ENCODE measurements at places on chromosomes 6 and 20.

DNA sequence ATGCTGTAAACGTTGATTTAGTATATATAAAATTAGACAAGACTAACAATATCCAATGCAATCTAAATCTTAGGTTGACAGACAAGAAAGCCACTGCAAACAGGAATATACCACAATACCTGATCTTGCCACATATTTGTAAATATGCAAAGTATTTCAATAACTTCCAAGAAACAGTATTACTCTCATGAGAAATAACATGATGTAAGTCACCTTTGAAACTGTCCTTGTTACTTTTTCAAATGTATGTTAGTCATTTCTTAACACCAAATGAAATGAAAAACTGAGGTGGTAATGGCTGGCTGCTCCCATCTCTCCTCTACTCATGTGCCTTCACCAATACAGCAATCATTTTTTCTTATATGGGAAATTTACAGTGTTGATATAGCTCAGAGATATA, 118.7 kb downstream of the ATG5 start:
- DNase-seq: no peak

DNA sequence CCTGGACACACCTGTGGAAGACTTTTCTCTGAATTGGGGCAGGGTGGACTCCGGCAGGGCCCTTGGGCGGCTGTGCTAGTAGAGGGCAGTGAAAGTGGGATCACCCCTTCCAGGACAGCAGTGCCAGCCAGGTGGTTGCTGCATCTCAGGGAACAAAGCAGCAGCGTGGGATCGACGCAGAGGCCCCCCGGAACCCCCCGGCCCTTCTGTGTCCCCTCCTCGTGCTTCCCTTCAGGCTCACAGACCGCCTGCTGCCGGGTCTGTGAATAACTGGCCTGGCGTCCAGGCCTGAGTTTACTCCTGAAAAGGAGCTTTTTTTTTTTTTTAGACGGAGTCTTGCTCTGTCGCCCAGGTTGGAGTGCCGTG, 8.9 kb upstream of the DNAJC5 start:
- DNase-seq: no peak

DNA sequence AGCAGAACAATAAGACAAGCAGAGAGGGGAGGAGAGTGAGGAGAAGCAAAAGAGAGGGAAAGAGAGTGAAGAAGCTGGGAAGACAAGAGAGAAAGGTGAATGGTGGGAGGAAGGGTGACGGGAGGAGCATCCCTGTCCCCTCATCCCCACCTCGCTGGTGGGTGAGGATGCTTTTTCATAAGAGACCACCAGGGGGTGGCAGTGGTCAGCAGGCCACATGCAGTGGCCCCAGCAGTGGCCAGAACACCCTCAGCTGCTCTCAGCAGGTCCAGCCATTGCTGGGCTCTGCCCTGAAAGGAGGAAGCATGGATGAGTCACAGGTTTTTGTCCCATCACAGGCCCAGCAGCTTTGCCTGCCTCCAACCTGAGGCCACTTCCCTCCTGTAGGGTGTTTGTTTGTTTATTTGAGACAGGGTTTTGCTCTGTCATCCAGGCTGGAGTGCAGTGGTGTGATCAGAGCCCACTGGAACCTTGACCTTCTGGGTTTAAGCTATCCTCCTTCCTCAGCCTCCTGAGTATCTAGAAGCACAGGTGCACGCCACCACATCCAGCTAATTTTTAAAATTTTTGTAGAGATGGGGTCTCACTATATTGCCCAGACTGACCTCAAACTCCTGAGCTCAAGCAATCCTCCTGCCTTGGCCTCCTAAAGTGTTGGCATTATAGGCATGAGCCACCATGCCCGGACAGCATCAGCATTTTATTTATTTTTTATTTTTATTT, 24.0 kb downstream of the FGD2 start:
- peak; percentile 83 for DNase-seq

DNA sequence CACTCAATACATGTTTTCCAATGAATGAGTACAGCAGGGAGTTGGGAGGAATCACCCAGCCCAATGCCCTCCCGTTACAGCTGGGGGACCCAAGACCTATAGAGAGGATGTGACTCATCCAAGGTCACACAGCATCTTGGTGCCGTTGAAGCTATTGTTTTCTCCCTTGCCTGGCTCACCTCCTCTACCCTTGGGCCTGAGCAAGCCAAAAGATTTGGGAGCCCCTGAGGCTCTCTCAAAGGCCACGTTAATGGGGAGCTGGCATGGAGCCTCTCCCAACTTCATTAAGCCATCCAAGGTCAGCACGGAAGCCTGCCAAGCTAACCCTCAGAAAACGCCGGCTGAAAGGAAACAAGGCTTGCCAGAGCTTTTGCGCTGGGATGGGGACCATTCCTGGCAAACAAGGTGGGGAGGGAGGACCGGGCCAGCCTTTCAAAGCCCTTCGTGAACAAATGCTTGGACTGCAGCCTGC, 30.4 kb downstream of the KCNB1 start:
- DNase-seq: no peak

DNA sequence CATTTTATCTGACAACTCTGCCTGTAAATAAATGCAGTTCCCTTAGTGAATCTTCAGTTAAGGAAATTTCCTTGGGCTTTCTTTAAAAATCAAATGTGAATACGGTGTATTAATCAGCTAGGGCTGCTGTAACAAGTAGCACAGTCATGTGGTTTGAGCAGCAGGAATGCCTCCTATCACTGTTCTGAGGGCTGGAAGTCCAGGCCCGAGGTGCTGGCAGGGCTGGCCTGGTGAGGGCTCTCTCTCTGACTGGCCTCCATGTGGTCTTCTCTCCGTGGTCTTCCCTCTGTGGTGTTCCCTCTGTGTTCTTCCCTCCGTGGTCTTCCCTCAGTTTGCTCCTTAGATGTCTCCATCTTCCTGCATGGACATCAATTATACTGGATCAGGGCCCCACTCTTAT, 124.1 kb downstream of the SMOC2 start:
- DNase-seq: peak; percentile 37

DNA sequence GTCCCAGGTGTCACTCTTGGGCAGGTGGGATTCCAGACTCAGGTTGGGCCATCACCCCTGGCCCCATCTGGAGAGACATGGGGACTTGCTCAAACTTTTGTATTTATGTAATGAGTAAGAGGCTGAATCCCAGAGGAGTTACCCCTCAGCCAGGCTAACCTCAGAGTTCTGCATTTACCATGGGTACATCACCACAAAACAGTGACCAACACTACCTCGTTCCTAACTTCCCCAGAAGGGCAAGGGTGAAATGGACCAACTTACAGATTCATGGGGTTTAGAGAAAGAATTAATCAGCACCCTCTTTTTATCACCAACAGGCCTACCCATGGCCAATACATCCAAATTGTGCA, 259.9 kb upstream of the MARCKS start:
- no peak for DNase-seq

- no peak for DNase-seq
These were observed 97.7 kb downstream of the SLC16A10 start for GRCh38 chr6:111184827-111185532.

DNA sequence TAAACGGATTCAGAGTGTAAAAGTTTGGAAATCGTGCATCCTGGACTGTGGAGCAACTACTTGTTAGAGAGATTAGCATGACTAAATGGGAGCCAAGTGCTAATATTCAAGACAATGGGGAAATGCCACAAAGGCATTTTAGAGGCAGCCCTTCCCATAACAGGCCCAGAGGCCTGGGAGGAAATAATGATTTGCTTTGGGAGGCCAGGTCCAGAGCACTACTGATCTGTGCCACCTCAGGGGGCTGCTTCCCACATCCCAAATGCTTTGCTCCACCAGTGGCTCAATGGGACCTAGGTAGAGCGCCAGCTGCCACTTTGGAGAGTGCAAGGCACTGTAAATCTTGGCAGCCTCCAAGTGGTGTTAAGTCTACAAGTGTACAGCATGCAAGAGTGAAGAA, 91.9 kb upstream of the HSF2 start:
- DNase-seq: no peak

DNA sequence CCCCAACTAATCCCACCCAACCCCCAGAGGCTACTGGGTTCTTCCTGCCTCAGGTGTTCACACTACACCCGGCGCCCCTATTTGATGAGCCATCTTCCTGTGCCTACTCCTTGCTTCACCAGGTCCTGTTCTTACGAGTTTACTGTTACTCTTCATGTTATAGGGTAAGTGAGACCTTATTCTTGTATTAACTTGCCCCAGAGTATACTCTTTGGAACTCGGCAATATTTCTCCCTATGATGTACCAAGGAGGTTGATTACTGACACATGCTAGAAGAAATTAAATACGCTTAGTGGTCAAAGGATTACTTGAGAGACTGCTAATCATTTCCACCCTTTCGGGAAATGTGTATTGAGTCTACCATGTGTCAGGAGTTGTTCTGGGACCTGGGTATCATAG, 8.9 kb downstream of the RING1 start:
- DNase-seq: no peak

- DNase-seq: no peak
These were observed 52.2 kb downstream of the LYRM4 start for GRCh38 chr6:5208471-5208971.

- no peak for DNase-seq
These were observed 180.3 kb upstream of the ZNF217 start for GRCh38 chr20:53773792-53774401.

- DNase-seq: no peak
These were observed 20.7 kb downstream of the NOX3 start for GRCh38 chr6:155434829-155435423.

- DNase-seq: no peak
These were observed 17.3 kb upstream of the TENT5A start for GRCh38 chr6:81769824-81770223.

DNA sequence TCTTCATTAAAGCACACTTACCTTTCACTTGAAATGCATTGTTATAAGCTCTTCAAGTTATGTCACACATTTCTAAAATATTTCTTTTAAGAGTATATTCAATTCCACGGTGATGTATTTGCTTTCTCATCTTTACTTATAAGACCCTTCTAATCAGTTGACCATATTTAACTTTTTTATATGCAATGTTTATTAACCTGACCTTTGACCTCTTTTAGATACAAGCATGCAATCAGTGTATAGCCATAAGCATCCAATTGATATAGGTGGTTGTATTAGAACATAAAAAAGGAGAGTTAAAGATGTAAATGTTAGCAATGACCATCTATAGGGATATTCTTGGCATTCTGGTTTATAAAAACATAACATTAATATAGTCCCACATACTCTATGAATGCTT, 9.2 kb downstream of the USP49 start:
- DNase-seq: no peak

GRCh38 chr20:53210931-53211330, 238.8 kb downstream of the TSHZ2 start:
- DNase-seq: no peak

GRCh38 chr6:113495521-113495920, 361.6 kb upstream of the MARCKS start:
- DNase-seq: no peak

GRCh38 chr6:84663866-84664265, 100.5 kb downstream of the TBX18 start:
- DNase-seq: no peak

- no peak for DNase-seq
These were observed 19.8 kb upstream of the FANCE start for GRCh38 chr6:35432291-35432690.

DNA sequence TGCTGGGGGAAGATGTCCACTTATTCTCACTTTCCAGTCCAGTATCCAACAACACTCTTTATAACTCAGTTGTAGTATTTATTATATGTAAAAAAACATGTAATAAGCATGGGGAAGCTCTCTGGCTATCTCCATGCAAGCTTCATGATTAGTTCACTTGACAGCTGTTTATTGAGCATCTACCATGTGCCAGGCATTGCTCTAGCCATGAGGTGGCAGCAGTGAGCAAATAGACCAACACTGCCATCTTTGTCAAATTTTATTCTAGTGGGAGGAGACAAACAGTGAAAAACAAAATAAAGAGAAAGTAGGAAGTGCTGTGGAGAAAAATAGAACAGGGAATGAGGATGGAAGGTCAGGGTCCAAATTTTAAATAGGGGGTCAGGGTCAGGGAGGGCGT, 131.8 kb downstream of the CFAP61 start:
- DNase-seq: no peak

- DNase-seq: no peak
These were observed 15.4 kb downstream of the COQ3 start for GRCh38 chr6:99378636-99379035.

DNA sequence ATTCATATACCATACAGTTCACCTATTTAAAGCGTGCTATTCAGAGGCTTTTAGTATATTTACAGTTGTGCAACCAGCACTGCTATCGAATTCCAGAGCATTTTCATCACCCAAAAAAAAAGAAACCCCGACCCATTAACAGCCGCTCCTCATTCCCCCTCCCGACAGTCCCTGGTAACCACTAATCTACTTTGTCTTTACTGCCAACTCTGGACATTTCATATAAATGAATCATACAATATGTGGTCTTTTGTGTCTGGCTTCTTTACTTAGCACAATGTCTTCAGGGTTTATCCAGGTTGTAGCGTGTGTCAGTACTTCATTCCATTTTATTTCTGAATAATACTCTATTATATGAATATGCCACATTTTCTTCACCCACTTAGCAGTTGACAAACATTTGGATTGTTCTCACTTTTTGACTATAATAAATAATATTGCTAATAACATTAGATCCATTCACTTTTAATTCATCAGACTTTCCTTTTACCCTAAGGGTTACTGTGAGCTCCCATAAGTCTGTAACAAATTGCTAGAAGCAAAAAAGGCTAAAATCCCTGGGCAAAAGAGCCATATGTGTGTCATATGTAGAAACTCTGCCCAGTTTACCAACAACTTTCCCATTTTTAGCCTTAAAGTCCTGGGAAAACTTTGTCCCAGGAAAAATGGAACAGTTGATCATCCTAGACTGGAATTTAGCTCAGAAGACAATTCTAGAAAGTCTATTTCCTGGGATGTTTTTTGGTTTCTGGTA, 23.2 kb upstream of the ROS1 start:
- no peak for DNase-seq

- DNase-seq: no peak
These were observed 97.6 kb downstream of the TCP11 start for GRCh38 chr6:35043381-35044130.

DNA sequence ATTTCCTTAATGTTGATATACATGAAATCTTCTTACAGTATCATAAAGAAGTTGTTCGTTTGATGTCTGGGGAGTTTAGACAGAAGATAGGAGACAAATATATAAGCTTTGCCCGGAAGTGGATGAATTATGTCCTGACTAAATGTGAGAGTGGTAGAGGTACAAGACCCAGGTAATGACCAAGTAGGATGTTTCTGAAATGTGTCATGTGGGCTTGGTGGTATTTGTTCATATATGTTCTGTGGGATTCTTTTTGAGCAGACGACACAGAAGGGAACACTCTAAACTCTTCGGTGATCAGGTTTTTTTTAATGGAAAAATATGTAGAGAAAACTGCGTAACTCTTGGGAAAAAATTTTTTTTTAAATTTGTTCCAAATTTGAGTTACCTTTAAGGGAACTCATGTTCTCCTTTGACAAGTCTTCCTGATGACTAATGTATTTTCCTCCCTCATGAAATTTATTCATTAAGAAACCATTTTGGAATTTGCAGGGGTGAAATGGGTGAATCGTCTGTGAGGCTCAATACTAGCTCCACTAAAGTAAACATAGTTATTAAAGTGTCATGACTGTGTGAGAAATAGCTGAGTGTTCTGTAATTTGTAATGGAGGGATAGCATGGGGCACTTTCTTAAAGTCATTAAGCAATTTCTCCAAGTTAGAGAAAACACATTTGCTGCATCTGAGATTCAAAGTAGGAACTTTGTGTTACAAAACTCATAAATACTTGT, 100.6 kb downstream of the MAP3K4 start:
- no peak for DNase-seq

Measured in ascending aorta (tissue), 2 donors.